Activated gamma-delta T cell treated with anti-CD3 and anti-CD28 coated beads, Interleukin-2, amount 50 U/mL, for 16 hours (primary cell): ENCODE measurements at places on chromosomes 13 and 19.

GRCh38 chr19:32352241-32352630 lies 6.8 kb downstream of the ZNF507 start:
- no peak for DNase-seq

- no peak for DNase-seq
Observed at GRCh38 chr13:104737713-104738112, 1671.5 kb upstream of the SLC10A2 start.

- DNase-seq = no peak
Observed at GRCh38 chr19:1715540-1715939, 37.8 kb upstream of the ONECUT3 start.

DNA sequence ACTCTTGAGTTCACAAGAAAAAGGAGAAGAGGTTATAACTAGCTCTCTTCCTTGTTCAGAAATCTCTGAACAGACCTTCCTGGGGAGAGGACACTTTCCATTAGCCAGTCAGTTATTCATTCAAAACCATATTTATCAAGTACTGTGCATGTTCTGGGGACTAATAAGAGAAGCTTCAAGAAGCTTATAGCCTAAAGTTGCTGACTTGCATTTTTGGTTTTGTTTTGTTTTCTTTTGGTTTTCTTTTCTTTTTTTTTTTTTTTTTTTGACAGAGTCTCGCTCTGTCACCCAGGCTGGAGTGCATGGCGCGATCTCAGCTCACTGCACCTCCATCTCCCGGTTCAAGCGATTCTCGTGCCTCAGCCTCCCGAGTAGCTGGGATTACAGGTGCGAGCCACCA lies 471.4 kb downstream of the KLF12 start:
- no peak for DNase-seq
